Iris pigment epithelial cell (primary cell): ENCODE measurements at places on chromosomes 5 and 9.
A peak's percentile ranks its signal among the peaks of the same experiment; 100 is the strongest.

- DNase-seq, result no peak
Measured at GRCh38 chr5:90547072-90547536, 11.5 kb upstream of the ADGRV1 start.

GRCh38 chr9:14565352-14566016, 127.7 kb downstream of the ZDHHC21 start:
- DNase-seq, result no peak

- no peak for DNase-seq
Measured at GRCh38 chr9:131769361-131769760, 29.5 kb upstream of the RAPGEF1 start.

DNA sequence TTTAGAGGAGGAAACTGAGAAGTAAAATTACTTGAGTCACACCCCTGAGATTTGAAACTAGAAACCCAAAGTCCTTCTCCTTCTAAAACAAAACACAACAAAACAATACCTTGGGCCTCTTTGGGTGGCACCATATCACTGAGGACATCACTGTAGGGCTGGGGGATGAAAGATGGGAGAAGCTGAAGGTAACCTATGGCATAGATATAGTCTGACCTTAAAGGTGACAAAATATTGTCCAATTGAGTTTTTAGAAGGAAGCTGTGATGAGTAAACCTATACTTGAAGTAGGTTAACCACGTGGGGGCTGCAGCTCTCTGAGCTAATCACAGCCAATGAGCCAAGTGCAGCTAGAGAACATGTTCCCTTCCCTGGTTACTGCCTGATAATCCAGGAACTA, 167.4 kb upstream of the CD180 start:
- no peak for DNase-seq

DNA sequence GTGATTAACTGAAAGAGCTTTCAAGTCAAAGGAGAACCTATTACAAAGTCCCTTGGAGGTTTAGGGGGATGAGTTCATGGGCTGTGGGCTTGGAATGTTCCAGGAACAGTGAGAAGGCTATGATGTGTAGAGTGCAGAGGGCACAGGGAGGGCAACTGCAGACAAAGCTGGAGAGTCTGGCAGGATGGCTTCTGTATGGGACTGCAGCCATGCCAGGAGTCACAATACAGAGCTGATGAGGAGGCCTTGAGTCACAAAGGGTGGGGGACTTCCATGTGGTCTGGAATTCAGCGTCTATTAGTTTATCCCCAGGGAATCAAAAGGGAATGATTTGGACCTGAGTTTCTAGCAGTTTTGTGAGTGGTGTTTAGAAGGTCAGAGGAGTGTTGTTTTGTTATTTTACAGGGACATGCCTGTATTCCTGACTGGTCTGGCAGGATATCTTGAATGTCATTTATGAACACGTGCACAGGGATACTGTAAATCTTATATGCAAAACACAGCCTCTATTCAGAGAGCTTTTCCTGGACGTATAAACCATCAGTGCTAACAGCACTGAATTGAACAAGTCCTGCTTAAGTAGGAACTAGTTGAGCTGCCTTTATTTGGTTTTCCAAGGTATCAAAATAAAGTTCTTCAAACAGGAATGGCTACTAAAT, 14.3 kb upstream of the TEK start:
- peak; percentile 66 for DNase-seq

- no peak for DNase-seq
Measured at GRCh38 chr5:110738503-110738811, 350 bp upstream of the SLC25A46 start.

- DNase-seq, result no peak
Measured at GRCh38 chr5:151430731-151431130, 16.7 kb upstream of the SLC36A1 start.

DNA sequence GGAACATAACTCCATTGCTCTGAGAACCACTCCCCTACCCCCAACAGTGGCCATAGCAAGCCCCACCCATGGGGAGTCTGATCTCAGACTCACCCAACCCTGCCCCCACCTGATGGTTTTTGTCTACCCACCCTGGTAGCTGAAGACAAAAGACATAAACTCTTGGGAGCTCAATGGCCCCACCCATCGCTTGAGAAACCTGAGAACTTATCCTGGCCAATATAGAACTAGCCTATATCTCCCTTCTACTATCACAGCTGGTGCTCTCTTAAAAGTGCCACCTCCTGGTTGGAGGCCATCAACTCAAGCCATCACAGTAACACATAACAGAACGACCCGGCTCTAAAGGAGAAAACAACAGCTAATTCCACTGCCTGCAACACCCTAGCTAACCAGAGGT, 47.9 kb upstream of the SNAPC3 start:
- no peak for DNase-seq

DNA sequence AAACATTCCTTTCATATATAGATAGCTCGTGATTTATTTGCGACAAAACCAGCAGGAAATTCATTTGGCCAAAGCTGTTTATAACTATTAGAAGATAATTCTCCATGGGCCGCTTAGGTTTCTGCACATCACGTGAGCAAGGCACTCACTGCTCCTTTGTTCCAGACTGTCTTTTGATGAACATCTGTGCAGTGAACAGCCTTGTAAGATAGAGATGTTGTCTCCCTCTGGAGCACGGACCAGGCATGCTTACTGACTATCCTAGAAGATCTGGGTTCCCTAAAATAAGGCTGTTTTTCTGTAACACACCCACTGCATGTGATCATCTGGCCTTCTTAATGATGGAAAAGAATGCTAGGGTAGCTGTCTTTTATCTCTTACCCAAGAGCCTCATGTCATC, 30.9 kb downstream of the YIPF5 start:
- DNase-seq, result peak; percentile 40

DNA sequence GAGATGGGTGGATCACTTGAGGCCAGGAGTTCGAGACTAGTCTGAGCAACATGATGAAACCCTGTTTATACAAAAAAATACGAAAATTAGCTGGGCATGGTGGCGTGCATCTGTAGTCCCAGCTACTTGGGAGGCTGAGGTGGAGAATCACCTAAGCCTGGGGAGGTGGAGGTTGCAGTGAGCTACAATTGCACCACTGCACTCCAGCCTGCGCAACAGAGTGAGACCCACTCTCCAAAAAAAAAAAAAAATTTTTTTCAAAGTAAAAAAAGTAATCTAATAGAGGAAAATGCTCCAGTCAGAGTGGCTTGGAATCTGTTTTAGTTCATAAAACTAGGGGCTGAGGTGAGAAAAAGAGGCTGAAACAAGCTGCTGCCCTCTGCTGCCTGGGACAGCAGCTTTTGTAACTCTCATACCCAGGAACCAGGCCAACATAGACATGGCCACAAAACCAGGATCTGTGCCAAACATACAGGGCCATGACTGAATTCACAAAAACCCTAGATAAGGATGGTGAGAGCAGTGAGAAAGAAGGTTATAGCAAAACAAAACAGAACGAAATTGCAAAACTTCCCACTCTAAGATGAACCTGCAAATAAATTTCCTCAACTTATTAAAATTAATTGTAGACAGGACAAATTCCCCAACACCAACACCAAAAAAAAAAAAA, 13.1 kb upstream of the DCAF12 start:
- peak; percentile 92 for DNase-seq
